ENCODE measurements at places on chromosomes 16 and 17. TPM values are rescaled to one million over a fixed set of nuclear protein-coding genes. Genes with fewer than 3 reads are reported as not detected.
A peak's percentile ranks its signal among the peaks of the same experiment; 100 is the strongest.

Gene CES3
- total RNA-seq: 2.4 TPM

Gene ASGR2
- not detected for total RNA-seq

Gene DNAH17
- not detected for total RNA-seq

Gene HSD11B2
- 3.8 TPM for total RNA-seq

Gene ELMO3
- total RNA-seq: 4.5 TPM

Gene TMEM100
- total RNA-seq: 0.54 TPM

DNA sequence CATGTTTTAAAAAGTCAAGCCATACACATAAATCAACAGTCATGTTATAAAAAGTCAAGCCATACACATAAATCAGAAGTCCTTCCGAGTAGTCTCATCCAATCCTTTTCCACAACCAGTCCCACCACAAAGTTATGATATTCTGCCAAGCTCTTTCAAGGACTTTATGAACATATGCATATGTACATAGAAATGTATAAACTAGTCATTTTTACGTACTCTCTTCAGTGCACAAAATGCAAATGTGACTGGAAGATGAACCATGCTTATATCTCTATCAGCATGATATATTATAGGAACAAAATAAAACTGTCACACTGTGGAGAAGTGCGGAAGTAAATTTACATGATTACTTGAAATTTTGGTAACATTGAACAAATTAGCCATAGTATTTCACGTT, 200.9 kb downstream of the CNTNAP4 start:
- H3K36me3 ChIP-seq: no peaks in the 10 kb centered on the region
- H3K4me3 ChIP-seq: no peak overlapping the region
- H3K27me3 ChIP-seq: no peaks in the 10 kb centered on the region

DNA sequence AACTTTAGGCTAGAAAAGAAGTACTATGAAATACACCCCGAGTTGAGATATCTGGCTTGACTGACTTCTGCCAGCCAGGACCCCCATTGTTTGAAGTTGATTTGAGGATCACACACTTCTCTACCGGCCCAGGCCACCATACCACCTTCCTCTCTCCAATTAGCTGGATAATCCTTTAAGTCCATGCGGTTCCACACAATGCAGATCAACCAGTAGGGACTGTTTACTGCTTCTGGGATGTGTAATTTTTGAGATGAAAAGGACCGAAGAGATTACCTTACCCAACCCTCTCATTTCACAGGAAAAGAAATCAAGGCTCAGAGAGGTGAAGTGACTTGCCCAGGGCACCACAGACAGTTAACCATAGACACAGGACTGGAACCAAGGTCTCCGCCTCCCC, 20.5 kb downstream of the ERN1 start:
- no peaks in the 10 kb centered on the region for H3K36me3 ChIP-seq
- peaks cover 10% of the 10 kb centered on the region for H3K4me1 ChIP-seq
- H3K27me3 ChIP-seq: no peaks in the 10 kb centered on the region
- H3K4me3 ChIP-seq: no peak overlapping the region
- no peak for DNase-seq
- H3K27ac ChIP-seq: no peak overlapping the region

DNA sequence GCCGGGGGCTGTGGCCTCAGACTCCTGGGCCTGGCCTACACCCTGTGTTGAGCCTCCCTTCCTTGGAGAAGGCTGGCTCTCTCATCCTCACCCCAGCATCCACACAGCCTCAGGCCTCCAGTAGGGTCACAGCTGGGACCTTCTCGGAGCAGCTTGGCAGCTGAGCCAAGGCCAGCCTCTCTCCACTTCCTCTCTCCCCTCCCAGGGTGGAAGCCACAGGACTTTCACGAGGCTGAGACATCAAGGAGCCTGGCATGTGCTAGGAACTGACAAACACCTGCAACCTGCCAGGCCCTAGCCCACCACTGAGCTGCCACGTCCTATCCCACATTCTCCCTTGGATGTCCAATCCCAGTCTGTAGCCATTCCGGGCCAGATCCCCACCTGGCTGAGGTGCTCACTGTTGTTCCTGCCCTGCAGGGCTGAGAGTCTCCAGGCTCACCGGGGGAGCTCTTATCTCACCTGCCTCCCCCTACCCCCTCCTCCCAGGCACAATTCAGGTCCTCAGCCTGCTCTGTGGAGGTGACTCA, 3.1 kb downstream of the MMP15 start:
- H3K27ac ChIP-seq: no peak overlapping the region
- peak overlapping the region; percentile 83 for H3K4me3 ChIP-seq
- H3K27me3 ChIP-seq: peaks cover 24% of the 10 kb centered on the region
- no peak for DNase-seq
- H3K36me3 ChIP-seq: peaks cover 3% of the 10 kb centered on the region
- peaks cover 42% of the 10 kb centered on the region for H3K4me1 ChIP-seq

- H3K4me3 ChIP-seq: no peak overlapping the region
- H3K4me1 ChIP-seq: no peaks in the 10 kb centered on the region
- peaks cover 15% of the 10 kb centered on the region for H3K36me3 ChIP-seq
- H3K27me3 ChIP-seq: no peaks in the 10 kb centered on the region
These were observed 46.1 kb downstream of the MARVELD3 start for GRCh38 chr16:71672125-71672524.

GRCh38 chr16:86066811-86067210, 167.8 kb downstream of the IRF8 start:
- H3K4me1 ChIP-seq: peaks cover 21% of the 10 kb centered on the region
- no peaks in the 10 kb centered on the region for H3K36me3 ChIP-seq
- H3K27me3 ChIP-seq: peaks cover 13% of the 10 kb centered on the region

DNA sequence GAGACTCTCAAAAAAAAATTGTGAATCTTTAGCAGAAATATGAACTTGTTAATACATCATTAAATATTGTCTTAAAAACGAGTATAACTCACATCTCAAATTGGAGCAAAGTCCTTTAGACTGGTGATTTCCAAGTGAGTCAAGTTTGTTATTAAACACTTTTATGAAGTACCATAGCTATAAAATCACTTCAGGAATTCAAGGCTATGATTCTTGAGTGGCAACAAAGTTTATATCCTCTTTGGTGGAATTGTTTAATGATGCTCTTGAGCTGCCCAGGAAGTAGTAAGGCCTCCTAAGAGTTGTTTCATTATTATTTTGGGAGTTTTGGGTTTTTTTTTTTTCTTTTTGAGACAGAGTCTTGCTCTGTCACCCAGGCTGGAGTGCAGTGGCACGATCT, 16.7 kb upstream of the BLMH start:
- peaks cover 3% of the 10 kb centered on the region for H3K27me3 ChIP-seq
- H3K4me3 ChIP-seq: no peak overlapping the region
- no peaks in the 10 kb centered on the region for H3K4me1 ChIP-seq
- no peak for DNase-seq
- no peak overlapping the region for H3K27ac ChIP-seq
- H3K36me3 ChIP-seq: no peaks in the 10 kb centered on the region

- peak overlapping the region; percentile 98 for H3K4me3 ChIP-seq
- H3K36me3 ChIP-seq: peaks cover 3% of the 10 kb centered on the region
- peaks cover 30% of the 10 kb centered on the region for H3K4me1 ChIP-seq
- H3K27ac ChIP-seq: no peak overlapping the region
These were observed 1.7 kb downstream of the TXNDC17 start for GRCh38 chr17:6642592-6642991.

GRCh38 chr16:63385714-63386432, 1349.6 kb upstream of the CDH8 start:
- no peak overlapping the region for H3K4me3 ChIP-seq
- no peaks in the 10 kb centered on the region for H3K27me3 ChIP-seq
- H3K27ac ChIP-seq: no peak overlapping the region
